ENCODE measurements at places on chromosomes 2 and 18.

DNA sequence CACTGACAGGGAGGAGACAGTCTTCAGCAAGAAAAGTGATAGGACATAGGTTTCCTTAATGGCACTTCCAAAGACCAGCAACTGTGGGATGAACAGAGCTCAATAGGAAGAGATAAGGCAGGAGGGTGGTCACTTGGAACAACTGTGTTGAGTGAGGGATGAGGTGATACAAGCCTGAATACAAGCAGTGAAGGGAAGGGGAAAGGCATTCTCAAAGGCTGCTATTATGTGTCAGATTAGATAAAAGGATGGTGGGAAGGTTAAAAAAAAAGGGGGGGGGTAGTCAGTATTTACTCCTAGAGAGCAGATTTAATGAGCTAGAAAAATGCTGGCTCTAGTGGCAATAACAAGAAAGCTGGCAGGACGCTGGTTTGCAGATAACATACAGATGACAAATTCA is 25.7 kb downstream of the CCBE1 start:
- no peak for DNase-seq

DNA sequence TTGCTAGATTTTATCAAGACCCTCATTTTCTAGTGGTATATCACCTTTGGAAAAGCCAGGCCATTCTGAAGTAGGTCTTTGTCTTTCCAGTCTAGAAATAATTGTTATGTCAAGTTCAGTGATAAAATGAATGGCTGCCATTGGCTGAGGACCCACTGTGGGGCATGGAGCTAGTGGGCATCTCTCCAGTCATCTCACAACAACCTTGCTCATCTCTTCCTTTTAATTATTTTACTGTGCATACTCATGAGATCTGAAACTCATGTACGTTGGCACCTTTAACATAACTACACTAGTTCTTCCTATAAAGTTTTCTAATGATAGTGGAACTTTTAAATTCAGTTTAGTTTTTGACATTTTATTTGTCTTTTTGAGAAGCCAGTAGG is 240.9 kb downstream of the SLC8A1 start:
- DNase-seq: no peak

GRCh38 chr2:17583646-17584045 is 43.1 kb downstream of the VSNL1 start:
- DNase-seq: no peak

DNA sequence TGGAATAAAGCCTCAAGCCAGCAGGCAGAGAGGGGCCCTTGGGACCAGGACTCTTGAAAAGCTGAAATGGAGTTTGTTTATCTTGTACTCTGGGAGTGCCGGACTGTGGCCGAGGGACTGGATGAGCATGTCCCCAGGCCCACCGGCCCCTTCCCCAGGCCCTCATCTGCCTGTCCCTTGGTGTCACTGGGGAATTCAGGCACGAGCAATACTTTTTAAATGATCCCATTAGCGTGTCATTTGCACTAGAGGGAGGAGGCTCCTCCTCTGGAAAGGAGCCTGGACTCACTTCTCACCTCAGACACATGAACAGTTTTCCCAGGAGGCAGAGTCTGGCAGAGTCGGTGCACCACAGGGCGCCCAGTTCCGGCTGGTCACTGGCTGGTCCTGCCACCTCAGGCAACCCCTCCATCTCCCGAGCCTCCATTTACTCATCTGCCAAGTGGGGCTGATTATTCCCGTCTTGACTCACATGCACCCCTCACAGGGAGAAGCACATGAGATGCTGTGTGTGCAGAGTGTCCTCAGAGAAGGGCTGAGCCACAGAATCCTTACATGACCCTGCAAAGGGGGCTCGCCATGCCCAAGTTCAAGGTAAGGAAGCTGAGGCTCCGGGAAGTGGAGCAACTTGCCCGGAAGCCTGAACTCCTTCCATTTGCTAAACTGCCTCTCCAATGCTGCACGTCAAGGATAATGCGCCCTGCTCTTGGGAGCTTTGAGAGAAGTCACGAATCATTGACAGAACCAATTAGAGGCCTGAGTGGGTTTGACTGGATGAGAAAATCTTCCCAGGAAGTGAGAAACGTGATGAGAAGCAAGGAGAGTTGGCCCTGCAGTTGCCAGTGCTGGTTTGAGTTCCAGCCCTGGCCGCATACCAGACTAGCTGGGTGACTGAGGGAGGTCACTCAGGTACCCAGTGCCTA is 26.7 kb downstream of the CIB4 start:
- DNase-seq: no peak

DNA sequence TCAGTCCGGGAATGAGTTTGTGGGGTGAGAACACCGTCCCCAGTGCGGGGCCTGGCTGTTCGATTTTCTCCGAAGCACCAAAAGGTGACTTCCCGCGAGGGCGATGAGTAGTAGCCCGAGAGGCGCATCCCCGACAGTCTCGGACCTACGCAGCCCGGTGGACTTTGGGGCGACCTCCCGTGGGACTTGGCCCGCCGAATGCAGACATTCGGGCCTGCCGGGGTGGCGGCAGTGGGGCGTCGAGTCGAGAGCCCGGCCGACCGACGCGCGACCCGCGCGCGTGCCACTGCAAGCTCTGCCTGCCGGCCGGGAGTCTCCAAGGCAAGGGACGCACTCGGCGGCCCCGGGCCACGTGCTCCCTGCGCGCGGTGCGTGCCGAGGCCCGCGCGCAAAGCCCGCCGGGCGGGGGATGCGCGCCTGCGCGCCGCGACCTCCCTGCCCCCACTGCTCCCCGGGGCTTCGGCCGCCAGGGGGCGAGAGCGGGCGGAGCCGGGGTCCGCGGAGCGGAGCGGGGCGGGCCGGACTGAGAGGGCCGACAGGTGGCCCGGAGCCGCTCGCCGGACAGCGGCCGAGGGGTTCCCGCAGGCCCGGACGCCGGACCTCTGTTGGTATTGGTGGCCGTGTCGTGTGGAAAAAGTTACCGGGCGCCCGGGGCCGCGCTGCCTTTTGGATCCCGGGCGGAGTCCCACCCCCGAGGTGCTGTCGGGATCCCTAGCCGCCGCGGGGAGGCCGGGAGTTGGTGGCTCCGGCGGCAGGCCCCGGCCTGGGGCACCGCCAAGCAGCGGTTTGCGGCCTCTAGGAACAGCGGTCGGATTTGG is 1.9 kb downstream of the PTMA start:
- peak; percentile 95 for DNase-seq

DNA sequence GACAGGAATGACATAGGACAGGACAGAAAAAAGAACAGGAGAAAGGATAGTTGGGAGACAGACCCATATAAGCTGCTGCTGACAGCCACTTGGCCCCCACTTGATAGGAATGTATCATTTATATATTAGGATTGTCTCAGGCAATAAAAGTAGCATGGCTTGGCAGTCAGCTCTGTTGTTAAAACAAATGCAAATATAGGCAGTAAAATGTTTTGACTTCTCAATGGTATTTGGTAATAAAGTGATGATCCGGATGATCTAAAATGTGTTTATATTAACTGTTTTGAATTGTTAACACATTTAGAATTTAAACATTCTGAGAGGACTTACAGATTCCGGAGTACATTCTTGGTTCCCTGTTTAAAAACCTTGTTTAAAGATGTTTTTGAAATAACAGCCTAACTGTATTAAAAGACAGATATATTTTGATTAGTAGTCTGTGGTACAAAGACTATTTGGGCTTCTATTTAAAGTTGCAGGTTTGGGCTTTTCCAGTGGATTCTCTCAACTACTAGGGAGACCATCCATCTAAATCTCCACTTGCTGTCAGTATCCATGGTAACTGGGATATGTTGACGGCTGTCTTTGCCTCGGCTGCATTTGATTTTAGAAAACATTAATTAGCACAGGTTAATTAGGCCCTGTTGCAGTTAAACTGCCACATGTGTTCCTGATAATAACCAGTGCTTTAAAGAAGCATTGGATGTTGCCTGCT is 147.6 kb downstream of the ESCO1 start:
- no peak for DNase-seq

- no peak for DNase-seq
These were observed 60.0 kb downstream of the RBMS1 start for GRCh38 chr2:160433466-160434140.

- no peak for DNase-seq
These were observed 96.4 kb downstream of the DTNA start for GRCh38 chr18:34806527-34806926.

GRCh38 chr2:113337809-113338208 is 59.1 kb upstream of the PAX8 start:
- DNase-seq: no peak

- DNase-seq: no peak
These were observed 25.2 kb downstream of the FECH start for GRCh38 chr18:57561261-57561660.

All from effector memory CD8-positive, alpha-beta T cell (primary cell).